ENCODE measurements at places on chromosomes 16 and 17.

DNA sequence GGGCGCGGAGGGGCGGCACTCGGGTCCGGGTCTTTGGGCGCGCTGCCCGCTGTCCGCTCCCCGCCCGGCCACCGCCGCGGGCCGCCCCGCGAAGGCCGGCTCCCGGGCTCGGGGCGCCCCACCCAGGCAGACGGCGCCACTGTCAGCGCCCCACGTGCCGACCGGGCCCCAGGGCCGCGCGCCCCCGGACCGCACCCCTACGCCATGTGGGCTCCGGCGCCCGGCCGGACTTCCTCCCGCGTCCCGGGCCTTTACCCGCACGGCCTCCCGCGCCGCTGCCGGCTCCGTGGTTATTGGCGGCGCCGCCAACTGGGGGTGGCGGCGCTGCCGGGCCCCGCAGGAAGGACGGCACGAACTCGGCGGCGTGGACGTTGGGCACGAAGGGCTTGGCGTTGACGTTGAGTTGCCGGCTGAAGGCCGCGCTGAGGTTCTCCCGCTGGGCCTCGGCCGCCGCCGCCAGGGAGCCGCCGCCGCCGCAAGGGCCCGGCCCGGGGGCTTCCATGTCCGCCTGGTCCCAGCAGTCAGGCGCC is 577 bp downstream of the GSPT1 start:
- DNase-seq: no peak

GRCh38 chr17:3910420-3911270 is 5.6 kb downstream of the P2RX1 start:
- DNase-seq: no peak

- DNase-seq: no peak
These were observed 3.0 kb downstream of the UBALD2 start for GRCh38 chr17:76268015-76268749.

DNA sequence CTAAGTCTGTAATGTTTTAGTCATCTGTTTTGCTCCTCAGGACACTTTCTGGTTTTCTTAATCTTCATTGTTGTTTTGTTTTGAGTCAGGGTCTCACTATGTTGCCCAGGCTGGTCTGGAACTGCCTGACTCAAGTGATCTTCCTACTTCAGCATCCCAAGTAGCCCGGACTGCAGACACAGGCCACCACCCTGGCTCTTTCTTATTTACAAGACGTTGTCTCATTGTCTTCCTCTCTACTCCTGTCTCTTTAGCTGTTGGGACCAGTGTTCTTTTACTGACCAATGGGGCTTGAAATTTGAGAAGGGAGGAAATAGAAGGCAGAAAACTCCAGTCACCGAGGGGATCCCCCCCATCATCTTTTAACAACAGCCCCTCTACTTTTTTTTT is 1.2 kb downstream of the SCPEP1 start:
- DNase-seq: no peak

- peak; percentile 47 for DNase-seq
These were observed 32.6 kb upstream of the TAC4 start for GRCh38 chr17:49880291-49881053.

- DNase-seq: no peak
These were observed 568 bp downstream of the GAS2L2 start for GRCh38 chr17:35752471-35752870.

DNA sequence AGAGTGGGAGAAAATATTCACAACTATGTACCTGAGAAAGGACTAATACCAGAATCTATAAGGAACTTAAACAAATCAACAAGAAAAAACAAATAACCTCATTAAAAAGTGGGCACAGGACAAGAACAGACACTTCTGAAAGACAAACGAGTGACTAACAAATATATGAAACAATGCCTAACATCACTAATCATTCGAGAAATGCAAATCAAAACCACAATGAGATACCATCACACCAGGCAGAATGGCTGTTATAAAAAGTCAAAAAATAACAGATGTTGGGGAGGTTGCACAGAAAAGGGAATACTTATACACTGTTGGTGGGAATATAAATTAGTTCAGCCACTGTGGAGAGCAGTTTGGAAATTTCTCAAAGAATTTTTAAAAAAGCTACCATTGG is 83.5 kb upstream of the WSCD1 start:
- no peak for DNase-seq
